ENCODE measurements at places on chromosomes 6 and 20. TPM values are rescaled to one million over a fixed set of nuclear protein-coding genes. Genes with fewer than 3 reads are reported as not detected.

The HLA-DRB1 gene
- total RNA-seq = not detected

The GCNT2 gene
- total RNA-seq = 0.15 TPM

The EYA4 gene
- total RNA-seq = 8.1 TPM

The RRAGD gene
- under 0.01 TPM for total RNA-seq

The RFX6 gene
- not detected for total RNA-seq

The NRSN1 gene
- not detected for total RNA-seq

The CFAP61 gene
- not detected for total RNA-seq

The CTCFL gene
- total RNA-seq = not detected

The UBD gene
- not detected for total RNA-seq

The GPSM3 gene
- 11.3 TPM for total RNA-seq

The C6orf15 gene
- not detected for total RNA-seq

The PAK5 gene
- total RNA-seq = under 0.01 TPM

The CCHCR1 gene
- total RNA-seq = 19.9 TPM

The CCDC28A gene
- total RNA-seq = 14.1 TPM

The GMDS gene
- 10.7 TPM for total RNA-seq

The THBD gene
- 1.5 TPM for total RNA-seq

The PRPH2 gene
- 1.7 TPM for total RNA-seq

The TBC1D32 gene
- total RNA-seq = 3.7 TPM

The MEI4 gene
- not detected for total RNA-seq

The LPA gene
- not detected for total RNA-seq

The TMEM170B gene
- 0.15 TPM for total RNA-seq

The FUCA2 gene
- total RNA-seq = 74.8 TPM

The SLC35B3 gene
- total RNA-seq = 10.9 TPM

The PNRC1 gene
- total RNA-seq = 32.1 TPM

The SLC2A10 gene
- 21.4 TPM for total RNA-seq

The SLC22A23 gene
- total RNA-seq = under 0.01 TPM

The TRIM10 gene
- not detected for total RNA-seq

The MRPS18B gene
- 70.5 TPM for total RNA-seq

The R3HDML gene
- not detected for total RNA-seq

The PRSS35 gene
- total RNA-seq = 2.7 TPM

The MRPL18 gene
- total RNA-seq = 102 TPM

The SEL1L2 gene
- not detected for total RNA-seq

The SAPCD1 gene
- total RNA-seq = 5.8 TPM

The VPS16 gene
- total RNA-seq = 38.5 TPM

The POM121L2 gene
- not detected for total RNA-seq

The TBX18 gene
- total RNA-seq = 9.4 TPM

The EPB41L1 gene
- total RNA-seq = 7.9 TPM

The THBS2 gene
- 43.2 TPM for total RNA-seq

The MYLK4 gene
- total RNA-seq = under 0.01 TPM

The GRIK2 gene
- 0.15 TPM for total RNA-seq

The GLP1R gene
- not detected for total RNA-seq

The CTAGE9 gene
- under 0.01 TPM for total RNA-seq

The BTNL2 gene
- not detected for total RNA-seq

The NMBR gene
- 0.15 TPM for total RNA-seq
